ENCODE measurements at places on chromosomes 6 and 20.
A peak's percentile ranks its signal among the peaks of the same experiment; 100 is the strongest.

DNA sequence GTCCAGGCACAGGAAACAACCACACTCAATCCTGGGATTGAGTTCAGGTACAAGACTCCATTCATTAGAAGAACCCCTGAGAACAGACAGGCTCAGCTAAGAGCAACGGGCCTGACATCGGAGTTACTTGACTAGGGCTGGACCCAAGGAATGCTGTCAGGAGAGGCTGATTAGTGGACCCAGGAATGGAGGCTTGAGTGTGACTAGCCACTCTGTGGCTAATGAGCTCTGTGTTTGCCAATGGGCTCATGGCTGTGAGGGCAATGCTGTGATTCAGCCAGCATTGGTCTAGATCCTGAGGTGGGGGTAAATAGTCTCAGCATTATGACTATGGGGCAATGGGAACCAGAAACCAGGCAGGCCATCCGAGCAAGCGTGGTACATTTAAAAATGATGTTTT lies 71.8 kb downstream of the RIOK1 start:
- no peak for DNase-seq

DNA sequence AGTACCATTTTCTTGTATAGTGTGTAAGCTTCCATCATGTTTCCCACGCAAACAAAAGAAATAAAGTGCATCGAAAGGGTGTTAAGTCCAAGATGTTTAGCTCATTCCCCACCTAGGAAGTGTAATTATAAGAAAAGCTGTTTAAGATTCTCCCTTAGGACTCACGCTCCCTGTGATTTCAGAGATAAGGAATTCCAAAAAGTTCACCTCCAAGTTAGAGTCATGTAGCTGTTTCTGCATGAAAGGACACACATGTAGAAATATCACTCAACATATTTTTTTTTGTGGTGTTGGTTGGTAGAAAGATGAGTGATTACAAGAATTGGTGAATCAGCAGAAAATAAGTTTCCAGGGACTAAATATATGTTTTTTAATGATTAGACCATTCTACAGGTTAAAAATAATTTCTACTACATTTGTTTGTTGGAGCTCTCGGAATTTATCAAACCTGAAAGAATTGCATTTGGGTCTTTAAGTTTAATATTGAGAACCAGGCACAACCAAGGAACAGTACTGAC lies 10.4 kb downstream of the OPN5 start:
- DNase-seq = no peak

DNA sequence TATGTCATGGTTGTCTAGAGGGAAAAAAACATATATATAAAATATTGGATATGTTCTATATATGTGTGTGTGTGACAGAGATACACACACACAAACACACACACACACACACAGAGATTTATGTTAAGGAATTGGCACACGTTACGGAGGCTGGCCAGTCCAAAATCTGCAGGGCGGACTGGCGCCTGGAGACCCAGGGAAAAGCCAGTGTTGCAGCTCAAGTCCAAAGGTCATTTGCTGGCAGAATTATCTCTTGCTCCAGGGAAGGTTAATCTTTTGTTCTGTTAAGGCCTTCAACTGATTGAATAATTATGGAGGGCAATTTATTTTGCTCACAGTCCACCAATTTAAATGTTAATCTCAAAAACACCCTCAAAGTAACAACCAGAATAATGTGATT lies 37.5 kb upstream of the PDE7B start:
- DNase-seq = no peak

- no peak for DNase-seq
These were observed 19.0 kb downstream of the OR2H2 start for GRCh38 chr6:29603930-29604329.

DNA sequence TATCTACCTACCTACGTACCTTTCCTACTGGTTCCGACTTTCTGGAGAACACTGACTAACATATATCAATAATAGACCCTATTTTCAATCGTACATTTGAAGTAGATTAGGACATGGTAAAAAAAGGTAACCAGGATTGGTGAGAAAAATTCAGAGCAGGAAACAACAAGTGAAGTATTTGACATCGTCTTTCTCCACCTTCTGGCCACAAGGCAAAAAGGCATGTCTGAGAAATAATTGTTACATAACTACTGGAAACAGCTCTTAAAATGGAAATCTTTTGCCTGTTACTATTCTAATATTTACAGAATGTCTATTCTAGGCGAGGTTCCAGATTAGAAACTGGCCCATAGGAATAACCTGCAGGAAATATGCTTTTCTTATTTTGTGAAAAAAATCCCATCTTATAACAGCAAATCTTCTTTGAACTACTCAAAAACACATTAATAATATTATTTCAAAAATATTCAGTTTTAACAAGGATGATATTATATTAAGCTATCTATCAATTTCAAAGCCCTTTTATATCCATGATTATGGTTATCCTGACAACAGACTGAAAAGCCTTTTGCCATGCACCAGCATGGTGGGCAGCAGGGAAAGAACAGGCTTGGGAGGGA lies 80.8 kb downstream of the RCAN2 start:
- DNase-seq = peak; percentile 19

Data from inflammatory macrophage (primary cell).